Gastrocnemius medialis (tissue), 4 donors: ENCODE measurements at places on chromosomes 6 and 20. TPM values are rescaled to one million over a fixed set of nuclear protein-coding genes. Genes with fewer than 3 reads are reported as not detected.
A peak's percentile ranks its signal among the peaks of the same experiment; 100 is the strongest.

DNA sequence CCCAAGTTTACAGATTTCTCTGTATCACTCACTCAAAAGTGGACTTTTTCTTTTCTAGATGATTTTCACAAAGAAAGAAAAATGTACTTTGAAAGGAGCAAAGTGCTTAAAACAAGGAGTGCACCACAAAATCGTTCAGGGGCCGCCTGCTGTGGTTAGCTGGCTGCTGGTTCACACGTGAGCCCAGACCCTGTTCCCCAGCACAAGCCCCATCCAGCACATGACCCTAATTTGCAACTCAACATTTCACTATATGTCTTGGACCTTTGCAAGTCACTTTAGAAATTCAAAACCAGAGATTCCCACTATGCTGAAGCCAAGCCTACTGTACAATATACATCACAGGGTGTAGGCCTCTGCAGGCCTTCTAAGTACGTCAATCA, 95.5 kb upstream of the NHSL1 start:
- no peak for DNase-seq

DNA sequence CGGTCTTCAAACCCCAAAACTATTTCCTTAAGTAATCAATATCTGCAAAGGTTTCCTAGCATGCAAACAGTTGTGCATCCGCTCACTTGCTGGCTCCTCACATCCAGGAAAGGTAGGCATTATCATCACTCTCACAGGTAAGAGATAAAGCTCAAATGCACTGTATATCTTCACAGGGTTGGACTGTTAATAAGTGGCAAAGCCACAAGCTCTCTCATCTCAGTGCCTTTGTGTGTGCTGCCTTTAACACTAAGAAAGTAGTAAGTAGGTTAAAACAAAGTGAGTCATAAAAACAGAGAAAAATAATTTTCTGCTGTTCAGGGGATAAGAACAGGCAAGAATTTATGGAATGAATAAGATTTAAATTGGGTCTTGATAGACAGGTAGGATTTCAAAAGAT, 21.3 kb downstream of the MAN1A1 start:
- no peak for DNase-seq

DNA sequence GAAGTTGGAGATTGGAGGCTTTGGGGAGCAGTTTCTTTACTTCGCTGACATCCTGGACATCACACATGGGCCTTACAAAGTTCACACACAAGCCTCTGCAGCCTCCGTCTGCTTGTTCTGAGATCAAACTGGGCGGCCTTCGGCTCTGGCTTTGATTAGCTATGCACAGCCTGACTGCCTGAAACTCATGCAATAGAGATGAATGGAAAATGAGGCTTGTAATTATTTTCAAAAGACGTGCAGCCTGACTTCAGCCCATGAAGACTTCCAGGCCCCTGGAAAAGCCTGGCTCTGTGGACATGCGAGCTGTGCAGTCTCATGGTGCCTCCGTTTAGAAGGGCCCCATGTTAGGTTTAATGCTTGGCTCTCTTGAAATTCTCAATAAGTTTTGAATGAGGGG, 480.5 kb upstream of the SULF2 start:
- no peak for DNase-seq

DNA sequence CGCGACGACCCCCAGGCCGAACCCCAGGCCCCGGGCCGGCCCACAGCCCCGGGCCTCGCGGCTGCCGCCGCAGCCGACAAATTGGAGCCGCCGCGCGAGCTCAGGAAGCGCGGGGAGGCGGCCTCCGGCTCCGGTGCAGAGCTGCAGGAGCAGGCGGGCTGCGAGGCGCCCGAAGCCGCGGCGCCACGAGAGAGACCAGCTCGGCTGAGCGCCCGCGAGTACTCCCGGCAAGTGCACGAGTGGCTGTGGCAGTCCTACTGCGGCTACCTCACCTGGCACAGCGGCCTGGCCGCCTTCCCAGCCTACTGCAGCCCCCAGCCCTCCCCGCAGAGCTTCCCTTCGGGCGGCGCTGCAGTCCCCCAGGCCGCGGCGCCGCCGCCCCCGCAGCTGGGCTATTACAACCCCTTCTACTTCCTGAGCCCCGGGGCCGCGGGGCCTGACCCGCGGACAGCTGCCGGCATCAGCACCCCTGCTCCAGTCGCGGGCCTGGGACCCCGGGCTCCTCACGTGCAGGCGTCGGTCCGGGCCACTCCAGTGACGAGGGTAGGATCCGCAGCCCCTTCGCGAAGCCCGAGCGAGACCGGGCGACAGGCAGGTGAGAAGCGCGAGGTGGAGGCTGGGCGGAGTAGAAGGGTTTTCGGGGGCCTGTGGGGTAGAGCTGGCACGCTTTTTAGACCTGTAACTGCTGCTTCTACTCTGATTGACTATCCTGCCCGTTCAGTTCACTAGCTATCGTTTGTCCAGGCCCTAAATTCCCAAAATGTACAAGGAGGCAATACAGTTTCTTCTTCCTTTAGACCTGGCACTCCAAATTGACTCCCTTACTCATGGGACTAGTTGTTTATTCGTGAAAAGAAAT, 654 bp downstream of the FAM8A1 start:
- peak; percentile 49 for DNase-seq

- no peak for DNase-seq
Measured at GRCh38 chr20:58084566-58084965, 143.9 kb downstream of the ANKRD60 start.

DNA sequence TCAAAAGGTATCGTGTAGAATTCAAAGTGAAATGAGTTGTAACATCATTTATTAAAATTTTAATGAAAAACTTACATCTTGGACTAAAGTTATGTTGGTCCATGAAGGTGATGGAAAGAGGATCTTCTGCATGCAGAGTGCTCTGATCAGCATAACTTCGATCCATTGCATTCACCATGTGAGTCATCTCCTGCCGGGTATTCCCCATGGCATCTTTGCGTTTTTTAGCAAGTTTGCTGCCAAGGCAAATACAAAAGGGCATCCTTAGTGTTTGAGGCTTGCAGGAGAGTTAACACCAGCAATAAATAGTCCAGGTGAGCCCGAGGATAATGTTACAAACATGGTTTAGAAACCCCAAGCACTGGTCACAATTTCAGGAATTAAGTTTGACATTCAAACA, 104.2 kb upstream of the THEMIS start:
- no peak for DNase-seq

The PERP gene
- total RNA-seq, result 1.5 TPM

The SYNE1 gene
- total RNA-seq, result 48.1 TPM

The OXT gene
- total RNA-seq, result not detected
